ENCODE measurements at places on chromosomes 7 and 10. TPM values are rescaled to one million over a fixed set of nuclear protein-coding genes. Genes with fewer than 3 reads are reported as not detected.
A peak's percentile ranks its signal among the peaks of the same experiment; 100 is the strongest.

Gene C10orf71
- not detected for total RNA-seq

Gene NPFFR1
- not detected for total RNA-seq

DNA sequence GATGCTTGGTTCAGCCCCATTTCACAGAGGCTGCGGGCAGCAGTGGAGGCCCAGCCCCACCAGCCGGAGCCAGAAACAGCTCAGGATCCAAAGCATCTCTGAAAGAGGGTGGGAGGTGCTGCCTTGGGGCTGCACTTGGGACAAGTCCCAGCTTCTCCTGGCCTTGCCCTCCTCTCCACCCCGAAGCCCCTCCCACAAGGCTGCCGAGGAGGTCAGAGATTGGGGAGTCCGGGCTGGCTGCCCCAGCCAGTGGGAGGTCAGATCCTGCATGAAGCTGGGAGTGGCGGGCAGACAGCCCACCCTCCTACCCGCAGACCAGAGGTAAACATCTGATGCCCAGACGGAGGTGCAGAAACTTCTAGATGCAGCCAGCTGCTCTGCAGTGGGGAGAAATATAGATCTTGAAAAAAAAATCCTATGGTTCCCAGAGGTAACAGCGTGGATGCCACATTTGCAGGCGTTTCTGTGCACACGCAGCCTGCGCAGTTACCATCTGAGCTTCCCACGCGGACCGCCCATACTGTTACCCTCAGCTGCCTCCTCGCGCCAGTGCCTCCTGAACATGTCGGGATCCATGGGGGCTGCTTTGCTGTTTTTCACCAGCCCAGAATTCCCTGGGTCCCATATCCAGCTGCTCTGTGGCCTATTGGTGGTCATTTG, 36.9 kb upstream of the GNA12 start:
- no peak for DNase-seq

DNA sequence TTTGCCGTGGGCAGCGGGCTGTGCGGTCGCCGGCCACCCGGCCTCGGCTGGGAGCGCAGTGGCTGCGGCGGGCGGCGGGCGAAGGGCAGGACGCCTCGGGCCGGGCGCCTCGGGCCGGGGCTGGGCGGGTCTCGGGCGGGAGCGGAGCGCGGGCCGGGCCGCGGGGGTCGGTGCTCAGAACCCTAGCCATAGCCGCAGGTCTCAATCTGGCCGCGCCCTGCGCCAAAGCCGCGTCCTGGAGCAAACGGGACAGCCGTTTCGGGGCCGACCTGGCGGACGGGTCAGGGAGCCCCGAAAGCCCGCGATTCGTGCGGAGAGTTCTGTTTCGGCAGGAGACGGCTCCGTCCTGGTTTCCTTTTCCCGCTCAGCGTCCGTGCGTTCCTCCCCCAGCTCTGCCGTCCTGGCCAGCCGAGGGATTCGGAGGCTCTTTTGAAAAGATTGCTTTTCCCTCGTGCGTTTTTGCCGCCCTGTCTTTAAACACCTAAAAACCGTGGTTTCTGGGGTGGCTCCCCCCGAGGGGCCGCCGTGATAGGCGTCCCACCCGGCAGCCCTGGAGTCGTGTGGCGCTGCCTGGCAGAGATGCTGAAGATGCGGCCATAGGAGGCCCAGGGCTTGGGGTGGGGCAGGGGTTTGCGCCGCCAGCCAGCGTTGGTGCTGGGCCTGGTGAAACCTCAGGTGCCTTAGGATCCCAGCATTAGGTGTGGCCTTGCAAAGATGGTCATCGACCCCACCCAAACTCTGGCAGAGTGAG, 727 bp downstream of the RET start:
- no peak for DNase-seq

DNA sequence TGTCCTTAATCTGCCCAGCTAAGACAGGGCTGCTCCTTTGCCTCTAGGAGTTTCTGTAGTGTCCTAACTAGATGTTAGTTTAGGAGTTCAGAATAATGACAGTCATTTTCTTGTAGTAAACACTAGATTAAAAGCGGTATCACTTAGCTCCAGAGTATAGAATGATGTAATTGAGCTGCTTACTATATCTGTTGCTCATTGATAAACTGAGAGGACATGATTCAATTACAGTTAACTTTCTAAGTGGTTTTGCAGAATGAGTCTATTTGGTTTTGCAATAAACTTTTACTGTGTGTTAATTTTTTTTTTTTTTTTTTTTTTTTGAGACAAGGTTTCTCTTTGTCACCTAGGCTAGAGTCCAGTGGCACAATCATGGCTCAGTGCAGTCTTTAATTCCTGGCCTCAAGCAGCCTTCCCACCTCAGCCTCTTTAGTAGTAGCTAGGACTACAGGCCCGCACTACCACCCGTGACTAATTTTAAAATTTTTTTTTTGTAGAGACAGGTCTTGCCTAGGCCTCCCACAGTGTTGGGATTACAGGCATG, 1.8 kb downstream of the STMP1 start:
- peak; percentile 9 for DNase-seq
